COLO829 (cell line): ENCODE measurements at places on chromosomes 1 and 21.

DNA sequence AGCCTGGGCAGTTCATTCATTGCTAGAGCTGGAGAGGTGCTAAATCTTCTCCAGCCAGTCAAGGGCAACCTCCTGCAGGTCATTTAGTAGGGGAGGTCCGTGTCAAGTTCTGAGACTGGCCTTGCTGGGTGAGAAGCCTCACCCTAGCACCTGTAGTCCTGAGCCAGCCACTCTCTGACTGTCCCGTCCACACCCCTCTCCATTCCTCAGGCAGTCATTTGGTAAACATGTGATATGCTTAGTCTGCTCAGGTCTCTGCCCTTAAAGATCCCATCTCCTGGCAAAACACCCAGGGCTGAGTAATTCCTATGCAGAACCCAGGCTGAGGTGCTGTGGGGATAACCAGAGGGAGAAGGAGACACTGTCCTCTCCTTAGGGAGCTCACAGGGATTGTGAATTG lies 13.7 kb upstream of the IGFN1 start:
- DNase-seq, result no peak

DNA sequence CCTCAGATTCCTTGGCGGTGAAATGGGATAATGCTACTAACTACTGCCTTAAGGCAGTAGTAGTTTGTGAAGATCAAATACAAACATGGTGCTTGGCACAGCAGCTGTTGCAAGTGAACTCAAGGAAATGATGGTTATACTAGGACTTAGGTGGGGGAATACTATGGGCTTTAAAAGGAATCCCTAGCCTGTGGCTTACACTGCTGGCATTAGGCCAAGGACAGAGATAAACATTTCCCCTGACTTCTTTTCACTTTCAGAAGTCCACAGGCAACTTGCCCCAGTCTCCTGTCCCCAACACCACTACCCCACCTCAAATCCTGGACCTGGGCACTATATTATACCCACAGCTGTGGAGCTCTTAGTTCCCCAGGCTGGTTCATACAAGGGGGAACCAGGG lies 13.1 kb upstream of the VAMP4 start:
- no peak for DNase-seq

DNA sequence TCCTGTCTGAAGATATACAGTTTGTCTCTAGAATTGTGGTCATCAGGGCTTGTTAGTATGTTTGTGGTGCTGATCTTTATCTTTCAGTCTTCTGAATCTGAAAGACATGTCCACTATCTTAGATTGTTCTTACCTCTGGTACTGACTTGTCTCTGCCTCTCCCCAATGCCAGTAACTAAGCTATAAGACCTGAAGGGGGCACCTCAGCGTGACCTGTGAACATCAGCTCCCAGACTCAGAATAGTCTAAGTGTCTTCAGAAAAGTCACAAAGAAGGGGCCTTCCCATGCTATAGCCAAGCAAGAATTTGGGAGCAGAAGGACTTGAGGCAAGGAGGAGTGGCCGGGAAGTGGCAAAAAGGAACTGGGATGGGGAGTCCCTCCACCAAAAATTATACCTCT lies 178.1 kb downstream of the NTNG1 start:
- no peak for DNase-seq

DNA sequence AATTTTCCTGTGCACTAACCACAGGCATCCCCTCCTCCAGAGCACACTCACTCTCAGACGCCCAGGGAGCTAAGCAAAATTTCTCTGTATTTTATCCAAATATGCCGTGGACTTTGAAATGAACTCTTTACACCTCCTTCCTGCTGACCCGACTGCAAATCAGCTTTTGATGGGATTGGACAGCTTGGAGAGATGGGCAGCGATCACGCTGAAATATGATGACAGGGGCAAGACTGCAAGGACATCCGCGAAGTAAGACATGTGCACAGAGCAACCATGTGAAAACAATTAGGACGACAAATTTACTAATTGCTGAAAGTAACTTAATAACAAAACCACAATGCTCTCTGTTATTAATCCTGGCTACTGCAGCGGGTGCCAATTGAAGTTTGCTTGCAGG lies 64.6 kb upstream of the CLDN14 start:
- DNase-seq, result no peak

GRCh38 chr1:171298696-171299095 lies 15.3 kb upstream of the FMO4 start:
- DNase-seq, result no peak

GRCh38 chr1:118963456-118964430 lies 24.4 kb downstream of the TBX15 start:
- DNase-seq, result no peak

DNA sequence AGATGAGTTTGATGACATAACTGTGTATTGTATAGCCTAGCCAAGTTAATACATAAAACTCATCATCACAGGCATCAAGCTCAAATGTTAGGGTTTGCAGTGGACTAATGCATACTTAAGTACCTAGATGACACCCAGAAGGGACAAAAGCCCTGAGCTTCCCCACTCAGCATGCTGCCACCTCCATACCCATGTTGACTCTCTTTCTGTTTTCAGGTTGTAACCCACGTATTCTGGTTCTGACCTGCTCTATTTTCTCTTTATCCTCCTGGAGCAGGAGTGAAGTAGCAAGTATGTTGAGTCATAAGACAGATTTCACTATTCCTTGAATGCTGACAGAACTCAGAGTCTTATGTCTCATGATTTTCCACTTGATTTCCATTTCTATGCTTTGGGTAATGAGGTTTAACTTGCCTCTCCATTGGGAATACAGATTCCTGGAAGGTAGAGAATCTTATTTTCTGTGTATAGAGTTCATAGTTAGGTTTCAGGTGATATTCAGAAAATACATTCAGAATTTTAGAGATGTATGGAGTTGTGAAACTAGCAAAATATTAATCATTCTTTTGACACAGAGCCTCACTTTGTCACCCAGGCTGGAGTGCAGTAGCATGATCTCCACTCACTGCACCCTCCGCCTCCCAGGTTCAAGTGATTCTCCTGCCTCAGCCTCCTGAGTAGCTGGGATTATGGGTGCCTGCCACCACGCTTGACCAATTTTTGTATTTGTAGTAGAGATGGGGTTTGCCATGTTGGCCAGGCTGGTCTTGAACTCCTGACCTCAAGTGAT lies 122.5 kb upstream of the KCNJ15 start:
- no peak for DNase-seq

GRCh38 chr1:77089756-77090155 lies 129.5 kb downstream of the PIGK start:
- DNase-seq, result no peak

- DNase-seq, result peak; percentile 14
Observed at GRCh38 chr1:211415700-211416099, 76.3 kb downstream of the RD3 start.

GRCh38 chr1:20280341-20280740 lies 10.3 kb upstream of the VWA5B1 start:
- DNase-seq, result no peak

- no peak for DNase-seq
Observed at GRCh38 chr1:219247441-219247840, 73.8 kb downstream of the LYPLAL1 start.

DNA sequence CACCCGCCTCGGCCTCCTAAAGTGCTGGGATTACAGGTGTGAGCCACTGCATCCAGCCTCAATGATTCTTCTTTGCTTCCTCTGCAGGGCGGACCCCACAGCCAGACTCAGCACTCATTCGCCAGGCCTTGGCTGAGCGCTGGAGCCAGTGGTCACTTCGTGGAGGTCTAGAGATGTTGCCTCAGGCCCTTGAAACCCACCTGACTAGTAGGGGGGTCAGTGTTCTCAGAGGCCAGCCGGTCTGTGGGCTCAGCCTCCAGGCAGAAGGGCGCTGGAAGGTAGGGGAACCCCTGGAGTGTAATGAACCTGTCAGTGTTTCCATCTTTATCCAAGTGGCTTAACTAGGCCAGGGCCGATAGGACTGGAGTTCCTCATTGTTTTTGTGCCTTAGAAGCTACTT lies 2.7 kb downstream of the PPOX start:
- DNase-seq, result no peak

DNA sequence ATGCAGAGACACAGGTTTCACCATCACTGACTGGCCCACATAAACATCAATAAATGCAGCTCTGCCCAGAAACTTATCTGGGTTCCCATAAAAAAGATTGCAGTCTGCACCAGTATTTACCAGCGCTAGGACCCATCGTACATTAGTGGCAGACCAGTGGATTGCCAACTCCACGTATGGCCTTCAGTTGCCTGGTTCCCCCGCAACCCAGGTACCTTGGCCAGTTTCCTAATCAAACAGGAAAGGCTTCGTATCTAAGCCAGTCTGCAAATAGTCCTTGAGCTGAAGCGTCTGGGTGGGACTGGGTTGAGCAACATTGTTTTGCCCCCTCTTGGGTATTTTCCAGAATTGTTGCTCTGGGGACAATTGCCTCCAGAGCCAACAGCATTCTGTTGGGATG lies 1639.3 kb downstream of the MRPL39 start:
- DNase-seq, result no peak

DNA sequence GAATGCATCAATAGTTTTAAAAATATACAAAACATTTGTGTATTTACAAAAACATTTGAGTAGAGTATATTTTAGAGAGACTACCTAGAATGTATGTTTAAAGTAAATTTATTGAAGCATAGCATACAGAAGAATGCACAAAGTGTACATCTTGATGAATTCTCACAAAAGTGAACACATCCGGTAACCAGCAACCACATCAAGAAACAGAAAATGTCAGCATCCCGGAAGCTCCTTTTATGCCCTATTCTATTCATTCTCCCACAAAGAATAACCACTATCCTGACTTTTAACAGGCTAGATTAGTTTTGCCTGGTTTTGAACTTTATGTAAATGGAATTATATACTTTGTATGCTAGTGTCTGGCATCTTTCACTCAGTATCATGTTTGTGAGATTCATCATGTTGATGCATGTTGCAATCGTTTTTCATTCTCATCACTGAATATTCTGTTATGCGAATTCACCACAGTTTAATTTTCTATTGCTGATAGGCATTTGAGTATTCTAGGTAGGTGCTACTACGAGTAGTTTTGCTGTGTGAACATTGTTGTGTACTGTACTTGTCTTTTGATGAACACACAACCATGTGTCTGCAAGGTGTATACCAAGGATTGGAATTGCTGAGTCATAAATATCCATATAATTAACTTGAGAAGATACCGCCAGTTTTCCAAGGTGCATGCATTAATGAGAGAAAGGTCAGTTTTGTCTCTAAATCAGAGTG lies 75.4 kb downstream of the CACHD1 start:
- DNase-seq, result no peak

DNA sequence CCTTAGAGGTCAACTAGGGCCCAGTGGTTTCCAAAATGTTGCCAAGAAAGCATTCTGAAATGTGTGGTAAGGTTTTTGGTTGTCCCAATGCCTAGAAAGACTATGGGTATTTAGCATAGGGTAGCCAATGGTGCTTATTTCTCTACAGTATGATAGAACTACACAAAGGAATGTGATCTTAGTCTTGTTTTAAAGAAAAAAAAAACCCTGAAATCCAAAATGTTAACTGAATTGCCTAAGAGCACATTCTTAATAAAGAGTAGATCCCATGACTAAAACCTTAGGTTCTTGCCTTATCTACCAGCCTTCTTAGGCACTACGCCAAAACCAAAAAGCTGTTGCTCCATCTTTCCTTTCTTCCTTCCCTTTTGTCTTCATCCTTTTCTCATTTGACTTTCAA lies 428.2 kb downstream of the MRPL39 start:
- no peak for DNase-seq

- no peak for DNase-seq
Observed at GRCh38 chr1:175804561-175804960, 61.2 kb upstream of the TNR start.

DNA sequence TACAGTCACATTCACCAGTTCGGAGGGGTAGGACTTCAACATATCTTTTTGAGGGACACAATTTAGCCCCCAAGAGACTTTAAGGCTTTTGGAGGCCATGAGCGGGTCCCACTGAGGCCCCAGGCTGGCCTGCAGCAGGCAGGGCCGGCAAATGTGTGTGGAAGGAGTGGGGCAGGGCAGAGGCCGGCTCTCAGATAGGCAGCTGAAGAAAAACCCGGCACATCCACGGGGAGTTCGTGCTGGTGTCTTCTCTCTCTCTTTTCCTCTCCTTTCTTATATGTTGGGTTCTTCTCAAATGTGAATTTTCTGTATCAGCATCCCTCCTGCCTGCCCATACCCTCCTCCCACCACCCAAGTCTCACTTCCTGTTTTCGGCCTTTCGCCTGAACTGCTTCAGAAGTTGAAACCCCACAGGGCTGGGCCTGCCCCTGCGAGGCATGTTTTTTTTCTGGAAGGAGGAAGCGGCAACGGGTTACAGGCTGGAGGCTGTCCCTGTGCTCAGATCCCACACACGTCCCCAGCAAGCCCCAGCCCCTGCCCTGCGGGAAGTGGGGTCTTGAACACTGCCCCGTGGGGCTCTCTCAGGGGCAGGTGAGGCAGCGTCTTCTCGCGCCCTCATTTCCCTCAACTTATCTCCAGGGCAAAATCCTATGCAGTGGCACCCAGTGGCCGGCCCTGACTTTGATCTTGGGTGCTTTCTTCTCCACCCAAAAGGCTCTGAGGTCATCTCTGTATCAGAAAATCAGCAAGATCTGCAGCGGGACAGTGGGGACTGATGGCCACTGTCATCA lies 9.7 kb upstream of the UMODL1 start:
- no peak for DNase-seq

DNA sequence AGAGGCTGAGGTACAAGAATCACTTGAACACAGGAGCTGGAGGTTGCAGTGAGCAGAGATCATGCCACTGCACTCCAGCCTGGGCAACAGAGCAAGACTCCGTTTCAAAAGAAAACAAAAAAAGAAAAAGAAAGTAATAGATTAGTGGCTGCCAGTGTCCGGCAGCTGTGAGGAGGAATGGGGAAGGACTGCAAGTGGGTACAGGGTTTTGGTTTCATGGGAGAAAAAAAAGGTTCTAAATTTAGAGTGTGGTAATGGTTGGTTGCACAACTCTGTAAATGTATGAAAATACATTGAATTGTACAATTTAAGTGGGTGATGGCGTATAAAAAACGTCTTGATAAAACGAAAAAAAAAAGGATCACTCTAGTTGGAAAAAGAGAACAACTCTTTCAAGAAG lies 6.7 kb downstream of the TAF1A start:
- no peak for DNase-seq

- no peak for DNase-seq
Observed at GRCh38 chr1:150762552-150762951, 3.0 kb downstream of the CTSS start.

GRCh38 chr1:152110860-152111514 lies 4.3 kb downstream of the TCHH start:
- DNase-seq, result no peak

DNA sequence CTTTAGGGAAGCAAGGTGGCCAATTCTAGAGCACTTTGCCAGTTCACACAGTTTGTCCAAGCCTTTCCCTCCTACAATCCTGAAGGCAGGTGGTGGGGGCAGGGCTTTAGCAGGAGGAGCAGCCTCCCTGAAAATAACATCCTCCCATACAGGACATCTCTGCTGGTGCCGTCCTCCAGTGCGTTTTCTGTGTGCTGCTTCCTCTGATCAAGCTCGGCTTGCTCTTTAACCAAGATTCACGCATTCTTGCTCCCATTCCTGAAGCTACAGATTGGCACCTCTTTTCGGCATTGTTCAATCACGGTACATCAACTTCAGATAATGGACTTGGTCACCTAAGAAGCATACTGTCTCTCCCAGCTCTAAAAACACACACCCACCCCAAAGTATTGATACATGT lies 7.5 kb upstream of the DPT start:
- no peak for DNase-seq
